ENCODE measurements at places on chromosomes 11 and 22.
A peak's percentile ranks its signal among the peaks of the same experiment; 100 is the strongest.

- DNase-seq: no peak
These were observed 52.7 kb downstream of the PHF21B start for GRCh38 chr22:44956840-44957767.

DNA sequence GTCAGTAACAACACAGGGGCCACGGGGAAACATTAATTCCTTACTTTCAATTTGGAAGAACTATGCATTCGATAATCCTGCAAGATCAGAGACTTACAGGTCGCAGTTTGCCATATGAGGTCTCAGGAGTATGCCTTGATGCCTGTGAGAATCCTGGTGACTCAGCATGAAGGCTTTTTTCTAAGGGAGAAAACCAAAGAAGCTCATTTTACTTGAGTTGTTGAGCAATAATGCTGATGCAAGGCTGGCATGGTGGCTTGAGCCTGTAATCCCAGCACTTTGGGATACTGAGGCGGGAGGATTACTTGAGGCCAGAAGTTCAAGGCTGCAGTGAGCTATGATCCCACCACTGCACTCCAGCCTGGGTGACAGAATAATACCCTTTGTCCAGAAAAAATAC, 26.6 kb downstream of the ATG16L2 start:
- no peak for DNase-seq

GRCh38 chr22:32615874-32616564, 141.4 kb downstream of the FBXO7 start:
- no peak for DNase-seq

GRCh38 chr22:33720166-33720878, 200.0 kb downstream of the LARGE1 start:
- no peak for DNase-seq

DNA sequence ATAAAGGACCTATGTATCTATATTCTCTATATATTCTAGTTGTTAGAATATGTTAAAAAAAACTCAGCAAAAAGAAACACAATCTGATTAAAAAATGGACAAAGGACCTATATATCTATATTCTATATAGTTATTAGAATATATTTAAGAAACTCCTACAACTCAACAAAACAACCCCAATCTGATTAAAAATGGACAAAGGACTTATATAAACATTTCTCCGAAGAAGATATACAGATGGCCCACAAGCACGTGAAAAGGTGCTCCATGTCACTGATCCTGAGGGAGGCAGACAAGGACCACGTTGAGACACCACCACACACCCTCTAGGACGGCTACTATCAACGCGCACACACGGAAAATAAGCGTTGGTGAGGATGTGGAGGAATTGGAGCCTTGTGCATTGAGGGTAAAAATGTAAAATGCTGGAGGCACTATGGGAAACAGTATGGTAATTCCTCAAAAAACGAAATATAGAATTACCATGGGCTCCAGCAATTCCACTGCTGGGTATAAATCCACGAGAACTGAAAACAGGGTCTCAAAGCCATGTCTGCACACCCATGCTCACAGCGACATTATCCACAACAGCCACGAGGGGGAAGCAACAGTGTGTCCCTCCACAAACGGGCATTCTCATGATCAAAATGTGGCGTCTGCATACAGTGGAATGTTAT, 22.7 kb downstream of the YPEL1 start:
- DNase-seq: peak; percentile 75

- DNase-seq: no peak
These were observed 6.3 kb downstream of the RCOR2 start for GRCh38 chr11:63910675-63911074.

- DNase-seq: no peak
These were observed 3.8 kb upstream of the WNT7B start for GRCh38 chr22:45980761-45981160.

GRCh38 chr11:74257959-74258553, 53.4 kb downstream of the P4HA3 start:
- DNase-seq: no peak

- DNase-seq: no peak
These were observed 154.7 kb downstream of the C11orf91 start for GRCh38 chr11:33545931-33546330.

DNA sequence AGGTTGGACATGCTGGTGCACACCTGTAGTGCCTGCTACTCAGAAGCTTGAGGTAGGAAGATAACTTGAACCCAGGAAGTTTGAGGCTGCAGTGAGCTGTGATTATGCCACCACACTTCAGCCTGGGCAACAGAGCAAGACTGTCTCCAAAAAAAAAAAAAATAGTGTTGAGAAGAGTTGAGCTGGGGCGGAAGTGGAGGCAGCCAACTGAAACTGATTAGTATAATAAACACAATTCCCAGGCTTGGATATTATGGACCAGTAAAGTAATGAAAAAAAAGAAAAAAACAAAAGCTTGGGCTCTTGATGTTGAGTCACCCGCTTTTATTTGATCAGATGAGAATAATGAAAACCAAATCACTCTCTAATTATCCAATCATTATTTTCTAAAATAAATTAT, 21.0 kb downstream of the LDLRAD3 start:
- no peak for DNase-seq

GRCh38 chr11:116109228-116109627, 605.0 kb upstream of the CADM1 start:
- no peak for DNase-seq

GRCh38 chr11:46252373-46252914, 25.0 kb upstream of the CREB3L1 start:
- no peak for DNase-seq

DNA sequence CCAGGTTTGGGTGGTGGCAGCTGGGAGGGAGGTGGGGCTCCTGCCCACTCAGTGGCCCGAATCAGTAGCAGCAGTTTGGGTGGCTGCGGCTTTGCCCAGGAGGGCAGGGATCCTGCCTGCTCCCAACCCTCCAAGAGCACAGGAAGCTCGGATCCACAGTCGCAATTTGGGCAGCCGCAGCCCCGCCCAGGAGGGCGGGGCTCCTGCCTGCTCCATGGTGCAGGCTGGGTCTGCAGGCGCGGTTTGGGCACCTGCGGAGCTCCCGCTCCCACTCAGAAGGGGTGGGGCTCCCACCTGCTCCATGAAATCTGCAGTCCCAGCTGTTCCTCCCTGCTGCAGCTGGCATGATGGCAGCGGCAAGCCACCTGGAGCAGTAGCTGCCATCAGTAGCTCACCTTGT, 38.1 kb upstream of the CALCB start:
- DNase-seq: no peak

GRCh38 chr11:40203606-40204005, 1255.8 kb downstream of the LRRC4C start:
- no peak for DNase-seq

GRCh38 chr22:48811885-48812284, 1015.8 kb downstream of the BRD1 start:
- DNase-seq: no peak

- DNase-seq: peak; percentile 16
These were observed 3.2 kb upstream of the MRPL23 start for GRCh38 chr11:1943977-1944376.

- DNase-seq: no peak
These were observed at the start of gene RIC3 for GRCh38 chr11:8168485-8169257. Gene RIC3 (minus strand): TSS chr11:8169025. CDS start chr11:8168989, 36 bp downstream.

DNA sequence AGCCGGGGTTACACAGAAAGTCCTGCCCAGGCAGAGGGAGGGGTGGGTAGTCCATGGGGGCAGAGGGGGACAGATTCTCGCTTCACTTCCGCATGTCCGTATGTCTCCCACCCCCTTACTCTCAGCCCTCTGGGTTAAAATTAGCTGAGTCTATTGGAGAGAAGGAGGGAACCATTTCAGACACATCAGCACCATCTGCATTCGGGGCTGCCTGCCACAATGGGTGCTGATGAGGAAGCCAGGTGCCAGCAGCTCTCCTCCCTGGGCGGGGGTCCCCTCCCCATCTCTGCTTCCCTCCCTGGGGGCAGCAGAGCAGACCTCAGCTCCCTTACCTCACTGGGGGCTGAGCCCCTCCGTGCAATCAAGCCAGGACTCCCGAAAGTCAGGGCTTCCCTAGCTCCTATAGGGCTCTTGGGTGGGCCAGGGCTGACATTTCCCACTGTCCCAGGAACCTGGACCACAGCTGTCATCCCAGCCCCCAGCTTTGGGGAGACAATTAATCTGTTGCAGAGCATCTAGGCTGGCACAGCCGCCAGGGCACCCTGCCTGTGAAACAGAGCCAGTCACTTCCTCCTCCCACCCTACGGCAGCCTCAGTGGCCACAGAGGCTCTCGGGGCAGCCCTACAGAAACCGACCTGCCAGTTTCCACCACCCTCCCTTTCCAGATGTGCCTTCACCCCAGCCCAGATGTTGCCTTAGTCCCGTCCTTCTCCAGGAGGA, 67.3 kb downstream of the PDE2A start:
- no peak for DNase-seq

- no peak for DNase-seq
These were observed 12.2 kb downstream of the MRGPRD start for GRCh38 chr11:68968306-68969250.

DNA sequence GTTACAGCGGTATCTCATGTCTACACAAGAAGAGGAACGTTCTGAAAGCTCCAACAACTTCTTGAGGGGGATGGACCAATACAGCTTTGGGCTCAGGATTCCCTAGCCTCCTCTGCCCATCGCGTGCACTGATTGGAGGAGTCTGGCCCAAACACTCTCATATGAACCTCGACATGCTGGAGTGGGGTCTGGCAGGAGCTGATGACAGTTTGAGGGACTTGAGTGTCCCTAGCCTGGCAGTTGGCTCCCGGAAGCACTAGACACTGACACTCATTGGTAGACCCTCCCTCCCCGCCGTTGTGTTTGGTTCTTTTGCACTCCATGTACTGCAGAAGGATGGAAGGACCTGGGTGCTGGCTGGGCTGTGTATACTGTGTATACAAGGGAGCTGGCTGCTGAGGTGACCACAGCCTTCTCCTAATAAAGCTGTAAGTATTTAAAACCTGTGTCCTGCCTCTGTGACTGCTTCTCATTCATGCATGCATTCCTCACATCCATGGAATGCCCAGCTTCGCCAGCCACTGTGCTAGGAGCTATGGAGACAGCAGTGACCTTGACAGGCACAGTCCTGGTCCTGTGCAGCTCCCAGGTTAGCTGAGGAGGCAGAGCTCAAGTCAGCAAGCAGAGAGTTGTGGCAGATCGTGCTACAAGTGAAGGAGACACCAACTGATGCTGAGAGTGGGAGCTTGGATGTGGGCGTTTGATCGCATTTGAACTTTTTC, 27.9 kb downstream of the ADAMTS15 start:
- no peak for DNase-seq

GRCh38 chr22:26912655-26913345, 255.4 kb downstream of the MIAT start:
- DNase-seq: no peak

- no peak for DNase-seq
These were observed 1.3 kb downstream of the WEE1 start for GRCh38 chr11:9574622-9575259.

GRCh38 chr22:34105461-34106062, 185.3 kb upstream of the LARGE1 start:
- DNase-seq: no peak
